Transverse colon (tissue), 4 donors: ENCODE measurements at places on chromosomes 4 and X.

DNA sequence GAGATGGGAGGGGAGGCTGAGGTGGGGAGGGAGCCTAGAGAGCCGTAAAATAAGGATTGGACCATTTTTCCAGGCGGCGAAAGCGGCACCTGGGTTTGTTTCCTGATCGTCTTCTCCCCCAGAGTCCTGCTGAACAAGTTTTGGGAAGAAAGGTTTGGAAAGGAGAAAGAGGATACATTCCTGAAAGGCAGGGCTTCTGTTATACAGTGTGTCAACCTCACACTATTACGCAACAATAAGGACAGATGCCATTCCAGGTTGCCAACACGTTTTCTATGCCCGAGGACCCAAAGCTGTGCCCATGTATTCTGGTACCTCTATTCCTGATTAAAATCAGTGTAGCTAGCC is 658 bp downstream of the SCOC start:
- DNase-seq: no peak

DNA sequence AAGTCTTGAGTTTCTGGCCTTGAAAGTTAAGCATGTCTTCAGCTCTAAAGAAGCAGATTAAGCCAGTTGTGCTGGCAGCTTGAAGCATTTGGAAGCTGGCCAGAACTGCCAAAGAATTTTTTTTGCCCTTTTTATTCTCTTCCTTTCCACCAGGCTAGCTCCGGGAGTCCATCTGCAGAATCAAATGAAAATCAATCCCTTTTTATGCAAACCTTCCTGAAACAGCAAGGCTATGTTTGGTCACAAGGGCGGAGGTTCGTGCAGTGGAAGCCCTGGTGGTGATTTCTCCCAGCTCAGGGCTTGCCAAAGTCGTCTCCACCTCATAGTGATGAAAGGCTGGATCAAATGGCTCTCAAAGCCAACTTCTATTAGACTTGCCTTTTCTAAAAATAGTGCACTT is 21.6 kb upstream of the C4orf54 start:
- DNase-seq: no peak

- no peak for DNase-seq
These were observed 10.5 kb upstream of the TMEM165 start for GRCh38 chr4:55385201-55385649.

GRCh38 chr4:151801547-151802516 is 41.0 kb upstream of the GATB start:
- DNase-seq: peak; percentile 31

DNA sequence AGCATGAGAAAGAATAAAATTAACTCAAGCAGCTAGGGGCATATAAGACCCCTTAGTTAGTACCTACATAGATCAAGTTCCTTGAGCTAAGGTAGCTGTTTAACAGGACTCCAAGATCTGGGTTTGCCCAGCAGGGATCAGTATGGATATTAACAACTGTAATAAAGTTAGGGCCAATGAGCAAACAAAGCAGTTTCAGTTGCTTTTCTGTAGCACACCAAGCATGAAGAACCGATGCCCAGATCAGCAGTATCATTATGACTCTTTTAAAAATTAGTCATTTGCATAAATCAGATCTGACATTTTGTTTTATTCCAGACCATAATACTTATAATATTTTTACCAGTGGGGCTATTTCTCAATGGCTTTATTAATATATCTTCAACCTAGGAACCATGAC is 80.9 kb downstream of the C4orf33 start:
- no peak for DNase-seq

GRCh38 chr4:81485310-81485980 is 13.7 kb upstream of the RASGEF1B start:
- no peak for DNase-seq

DNA sequence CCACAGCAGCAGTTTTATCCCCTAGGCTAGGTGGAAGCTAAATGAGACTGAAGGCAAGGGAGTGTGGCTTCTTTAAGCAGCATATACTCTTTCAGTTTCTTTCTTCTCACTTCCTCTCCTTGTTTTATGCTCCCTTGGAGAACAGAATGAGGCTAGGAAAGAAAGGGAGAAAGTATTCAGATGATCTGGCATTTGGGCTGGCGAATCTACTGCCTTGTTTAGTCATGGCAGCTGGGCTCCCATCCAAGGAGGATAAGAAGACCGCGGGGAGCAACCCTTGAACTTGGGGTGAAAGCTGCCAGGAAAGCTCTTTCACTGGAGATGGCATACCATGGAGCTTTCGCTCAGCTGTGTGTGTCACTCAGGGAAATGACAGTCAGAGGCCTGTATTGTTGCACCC is 72.1 kb downstream of the ARHGEF38 start:
- DNase-seq: no peak

DNA sequence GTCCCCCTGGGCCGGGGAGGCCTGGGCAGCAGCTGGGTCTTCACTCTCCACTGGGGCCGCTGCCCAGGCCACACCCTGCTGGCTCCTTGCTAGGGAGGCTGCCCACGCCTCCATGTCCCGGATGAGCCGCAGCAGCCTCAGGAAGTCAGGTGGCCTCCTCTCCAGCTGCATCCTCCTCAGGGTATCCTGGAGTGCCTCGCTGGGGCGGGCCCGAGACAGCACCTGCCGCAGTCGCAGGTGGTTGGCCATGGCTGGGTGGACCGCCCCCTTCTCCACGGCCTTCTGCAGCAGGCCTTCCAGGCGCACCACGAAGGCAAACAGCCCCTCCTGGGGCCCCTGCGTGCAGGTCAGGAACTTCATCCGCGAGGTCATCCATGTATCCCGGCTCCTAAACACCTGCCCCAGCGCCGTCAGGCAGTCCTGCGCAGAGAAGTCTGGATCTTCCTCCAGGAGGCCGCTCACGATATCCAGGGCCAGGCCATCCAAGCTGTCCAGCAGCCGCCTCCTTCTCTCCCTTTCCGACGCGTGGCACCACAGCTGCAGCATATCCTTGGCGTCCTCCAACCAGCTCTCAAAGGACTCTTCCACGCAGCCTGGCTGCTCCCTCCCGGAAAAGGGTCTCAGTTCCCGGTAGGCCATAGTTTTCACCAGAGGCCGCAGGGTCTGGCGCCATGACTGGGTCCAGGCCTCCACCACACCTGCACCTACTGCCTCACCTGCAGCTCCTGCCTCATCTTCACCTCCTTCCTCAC is 2.1 kb downstream of the PNMA6F start:
- DNase-seq: no peak

DNA sequence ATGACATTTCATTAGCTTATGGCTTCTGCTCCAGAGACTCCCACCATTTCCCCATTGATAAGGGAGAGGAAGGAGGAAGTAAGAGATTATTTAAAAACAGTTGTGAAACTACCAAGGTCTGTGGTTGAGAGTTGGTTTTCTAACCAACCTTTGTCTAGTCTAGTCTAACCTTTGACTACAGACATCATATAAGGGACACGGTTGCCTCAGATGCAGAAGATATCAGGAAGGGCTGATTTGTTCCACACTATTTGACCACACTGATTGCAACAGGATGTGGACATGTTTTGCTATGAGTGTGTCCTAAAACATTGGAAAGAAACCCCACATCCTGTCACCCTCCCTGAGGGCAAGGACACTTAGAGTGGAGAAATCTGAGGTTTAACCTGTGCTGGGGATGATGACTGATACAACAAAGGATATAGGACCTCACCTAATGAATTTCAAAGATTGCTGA is 53.0 kb downstream of the COQ2 start:
- DNase-seq: no peak

DNA sequence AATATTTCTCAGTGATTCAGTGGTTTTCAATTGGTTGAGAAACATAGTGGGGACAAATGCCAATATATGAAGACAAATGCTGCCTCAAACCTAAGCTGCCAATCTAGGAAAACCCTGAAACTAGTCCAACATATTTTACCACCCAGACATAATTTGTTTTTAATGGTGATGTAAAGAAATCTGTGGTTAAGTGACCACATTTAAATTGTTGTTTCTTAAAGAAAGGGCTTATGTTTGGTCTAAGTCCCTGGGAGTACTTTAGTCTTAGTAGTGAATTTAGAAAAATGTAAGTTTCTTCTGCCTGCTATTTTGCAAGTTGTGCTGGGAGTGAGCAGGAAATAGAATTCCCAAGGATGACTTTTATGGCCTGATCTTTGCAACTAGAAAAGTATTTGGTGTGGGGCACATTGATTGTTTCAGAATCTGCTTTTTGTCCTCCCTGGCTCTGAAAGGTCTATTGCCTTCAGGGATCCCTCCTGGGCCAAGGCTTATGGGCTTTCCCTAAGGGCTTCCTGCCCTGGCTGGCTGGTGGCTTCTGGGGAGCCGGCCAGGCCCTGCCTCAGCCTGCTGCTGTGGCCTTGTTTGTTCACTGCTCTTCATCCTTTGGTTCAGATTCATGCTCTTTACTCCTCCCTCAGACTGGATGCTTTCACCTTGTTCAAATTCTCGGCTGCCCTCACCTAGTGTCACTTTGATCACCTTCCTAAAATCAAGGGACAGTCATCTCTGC is 169.8 kb upstream of the JADE1 start:
- no peak for DNase-seq

DNA sequence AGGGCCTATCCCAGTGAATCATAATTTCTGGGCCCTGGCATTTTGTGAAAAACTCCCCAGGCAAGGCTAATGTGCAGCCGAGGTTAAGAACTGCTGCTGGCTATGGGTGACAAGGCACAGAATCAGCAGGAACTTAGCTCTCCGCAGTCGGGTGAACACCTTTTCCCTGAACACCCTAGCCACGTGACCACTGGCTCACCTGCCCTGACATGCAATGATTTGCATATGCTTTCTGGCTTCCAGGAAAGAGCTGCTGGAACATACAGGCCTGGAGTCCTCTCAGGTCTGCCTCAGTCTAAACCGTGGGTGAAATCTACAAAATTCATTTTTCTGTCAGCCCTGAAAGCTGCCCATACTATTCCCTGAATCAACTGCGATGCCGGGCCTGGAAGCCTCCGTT is 56.6 kb downstream of the ZNF827 start:
- peak; percentile 85 for DNase-seq

- no peak for DNase-seq
These were observed 73.0 kb downstream of the ABLIM2 start for GRCh38 chr4:8085491-8086117.

DNA sequence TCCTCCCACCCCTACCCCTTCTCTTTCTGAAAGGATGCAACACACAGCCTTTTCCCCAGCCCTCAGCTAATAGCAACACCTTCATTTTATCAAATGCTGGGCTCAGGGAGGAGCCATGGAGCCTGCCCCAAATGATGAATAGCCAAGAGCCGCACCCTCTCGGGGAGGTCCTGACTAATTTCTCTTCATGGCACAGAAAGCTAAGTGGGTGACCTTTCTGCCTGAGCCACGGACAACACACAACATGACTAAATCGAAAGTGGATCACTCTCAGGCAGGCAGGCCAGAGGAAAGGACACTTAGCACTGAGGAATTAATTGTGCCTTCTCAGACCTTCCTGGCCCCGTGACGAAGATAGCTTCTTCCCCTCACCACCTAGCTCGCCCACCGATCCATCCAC is 165.1 kb upstream of the RAI2 start:
- no peak for DNase-seq

- DNase-seq: no peak
These were observed 181.8 kb upstream of the GLRA2 start for GRCh38 chrX:14347523-14347922.

- DNase-seq: no peak
These were observed 547.0 kb upstream of the POU3F4 start for GRCh38 chrX:82961129-82961528.

DNA sequence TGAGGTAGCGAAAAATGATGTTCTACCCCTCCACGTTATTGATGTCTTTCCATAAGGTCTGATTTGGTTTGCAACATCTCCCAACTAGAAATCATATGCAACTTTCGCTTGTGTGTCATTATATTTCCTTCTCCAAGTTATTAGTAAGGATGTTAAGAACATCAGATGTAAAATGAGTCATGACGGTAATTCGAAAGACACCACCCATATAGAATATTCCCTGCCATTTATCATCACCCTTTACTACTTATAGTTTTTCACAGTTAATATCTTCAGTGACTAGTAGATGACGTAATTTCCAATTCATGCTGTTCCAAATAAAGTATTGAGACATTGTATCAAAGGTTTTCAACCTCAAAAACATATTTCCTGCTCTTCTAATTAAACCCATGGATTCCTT is 146.7 kb upstream of the MAP3K15 start:
- DNase-seq: no peak

- no peak for DNase-seq
These were observed 171.8 kb upstream of the PACRGL start for GRCh38 chr4:20528508-20528907.

DNA sequence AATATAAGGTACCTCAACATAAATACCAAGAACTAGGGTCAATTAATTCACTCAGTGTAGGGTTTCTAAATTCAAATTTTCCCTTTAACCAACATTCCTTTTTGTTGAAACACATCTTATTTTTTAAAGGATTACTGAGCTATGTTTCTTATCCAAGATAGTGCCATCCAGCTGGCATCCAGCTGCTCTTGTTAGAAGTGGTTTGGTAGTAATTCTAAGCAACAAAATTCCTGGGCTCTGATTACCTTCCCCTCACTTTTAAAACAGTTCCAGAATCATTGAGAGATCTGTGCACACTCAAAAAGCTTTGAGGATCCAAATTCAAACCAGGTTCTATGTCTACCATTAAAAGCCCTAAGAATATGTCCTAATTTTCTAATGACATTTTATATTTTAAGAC is 583.7 kb downstream of the TRIML1 start:
- no peak for DNase-seq

- DNase-seq: no peak
These were observed 913 bp upstream of the SMIM10L2A start for GRCh38 chrX:135420831-135421230.

GRCh38 chrX:130726661-130727060 is 176.3 kb downstream of the ENOX2 start:
- no peak for DNase-seq

DNA sequence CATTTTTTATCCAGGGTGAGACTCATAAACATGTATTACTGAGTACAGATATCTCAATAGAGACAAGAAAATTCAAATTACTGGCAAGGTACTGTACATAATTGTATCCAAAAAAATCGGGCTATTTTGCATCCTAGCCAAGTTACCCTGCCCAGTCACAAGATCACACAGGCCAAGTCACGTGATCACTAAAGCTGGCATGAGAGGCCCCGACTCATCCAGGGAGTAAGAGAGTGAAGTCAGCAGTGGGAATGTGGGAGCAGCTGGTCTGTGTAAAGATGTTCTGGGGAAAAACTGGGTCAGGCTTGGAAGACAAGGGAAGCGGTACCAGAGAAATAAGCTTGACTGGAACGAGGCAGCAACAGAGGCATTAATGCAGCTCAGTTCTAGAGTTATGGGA is 119.3 kb upstream of the STS start:
- no peak for DNase-seq

- DNase-seq: no peak
These were observed 106.1 kb upstream of the TLL1 start for GRCh38 chr4:165766976-165767375.

GRCh38 chr4:7207628-7208231 is 15.4 kb downstream of the SORCS2 start:
- no peak for DNase-seq
